ENCODE measurements at places on chromosomes 1 and 21. TPM values are rescaled to one million over a fixed set of nuclear protein-coding genes. Genes with fewer than 3 reads are reported as not detected.

Gene GJA9
- total RNA-seq: not detected

Gene FAM72B
- 1.1 TPM for total RNA-seq

Gene THEM4
- total RNA-seq: 9.8 TPM

Gene FAM72A
- total RNA-seq: 2.6 TPM

Gene TMEM51
- 6.4 TPM for total RNA-seq

Gene ABCA4
- total RNA-seq: 0.33 TPM

Gene SLC22A15
- 3.1 TPM for total RNA-seq

Gene GJC2
- 8.2 TPM for total RNA-seq

Gene GABRD
- 0.29 TPM for total RNA-seq

Gene APCS
- total RNA-seq: not detected

Gene SYT14
- total RNA-seq: not detected

Gene HES3
- total RNA-seq: not detected

Gene ATP6V1G3
- total RNA-seq: not detected

Gene TSACC
- not detected for total RNA-seq
